AG04450 (cell line): ENCODE measurements at places on chromosomes 16 and 17.

- no peak for DNase-seq
Measured at GRCh38 chr16:2467528-2468232, 3.4 kb upstream of the NTN3 start.

- DNase-seq, result no peak
Measured at GRCh38 chr17:6096201-6097004, 26.2 kb downstream of the WSCD1 start.

DNA sequence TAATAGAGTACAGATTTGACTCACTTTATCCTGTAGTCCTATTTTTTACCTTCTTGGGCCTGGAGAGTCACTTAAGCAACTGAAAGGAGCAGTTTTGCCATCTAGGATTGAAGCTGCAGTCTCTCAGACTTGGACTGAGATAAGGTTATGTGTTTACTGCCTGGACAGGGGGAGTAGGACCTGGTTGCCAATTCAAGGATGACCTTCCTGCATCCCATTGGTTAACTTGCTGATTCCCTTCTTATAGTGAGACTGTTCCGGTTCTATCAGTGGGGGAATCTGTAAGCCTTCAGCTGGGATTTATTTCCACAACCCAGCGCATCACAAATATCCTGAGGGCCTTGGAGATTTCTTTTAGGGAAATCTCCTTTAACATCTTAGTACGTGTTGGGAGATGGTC, 2.9 kb downstream of the UBN1 start:
- no peak for DNase-seq

GRCh38 chr17:6894206-6894528, 62.6 kb upstream of the TEKT1 start:
- DNase-seq, result no peak

DNA sequence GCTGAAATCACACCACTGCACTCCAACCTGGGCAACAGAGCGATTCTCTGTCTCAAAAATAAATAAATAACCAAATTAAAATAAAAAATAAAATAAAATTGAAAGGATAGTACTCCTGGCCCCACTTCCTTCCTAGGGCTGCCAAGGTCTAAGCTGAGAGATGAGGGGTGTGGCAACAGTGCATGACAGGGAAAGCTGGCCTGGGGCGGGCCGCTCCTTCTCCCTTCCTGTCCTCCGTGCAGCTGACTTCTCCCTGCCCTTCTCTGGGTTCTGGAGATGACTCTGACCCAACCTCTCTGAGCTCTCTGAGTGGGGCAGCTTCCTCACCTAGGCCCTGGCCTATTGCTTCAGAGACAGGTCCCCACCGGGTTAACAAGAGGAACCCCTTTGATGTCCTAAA, 8.7 kb upstream of the SLC25A39 start:
- DNase-seq, result no peak

DNA sequence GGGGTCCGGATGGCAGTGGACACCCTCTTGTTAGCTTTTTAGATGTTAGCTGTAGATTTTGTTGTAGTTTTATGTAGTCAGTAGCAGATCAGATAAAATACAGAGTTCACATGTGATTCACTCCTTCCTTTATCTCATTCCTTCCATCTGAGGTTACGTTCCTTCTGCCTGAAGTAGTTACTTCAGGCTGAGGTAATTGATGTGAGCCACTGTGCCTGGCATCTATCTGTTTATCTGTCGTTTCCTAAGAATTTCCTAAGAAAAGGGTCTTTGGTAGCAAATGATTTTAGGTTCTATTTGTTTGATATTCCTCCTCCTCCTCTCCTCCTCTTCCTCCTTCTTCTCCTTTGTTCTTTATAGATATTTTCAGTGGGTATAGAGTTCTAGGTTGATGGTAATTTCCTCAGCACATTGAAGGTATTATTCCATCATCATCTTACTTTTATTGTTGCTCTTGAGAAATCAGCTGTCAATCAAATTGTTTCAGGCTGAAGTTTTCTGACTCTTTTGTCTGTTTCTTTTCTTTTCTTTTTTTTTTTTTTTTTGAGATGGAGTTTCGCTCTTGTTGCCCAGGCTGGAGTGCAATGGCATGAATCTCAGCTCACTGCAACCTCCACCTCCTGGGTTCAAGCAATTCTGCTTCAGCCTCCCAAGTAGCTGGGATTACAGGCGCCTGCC, 29.6 kb upstream of the FBXO47 start:
- no peak for DNase-seq

GRCh38 chr17:15261258-15261801, 3.8 kb downstream of the PMP22 start:
- no peak for DNase-seq

GRCh38 chr17:77722366-77722765, 236.1 kb upstream of the TNRC6C start:
- no peak for DNase-seq

DNA sequence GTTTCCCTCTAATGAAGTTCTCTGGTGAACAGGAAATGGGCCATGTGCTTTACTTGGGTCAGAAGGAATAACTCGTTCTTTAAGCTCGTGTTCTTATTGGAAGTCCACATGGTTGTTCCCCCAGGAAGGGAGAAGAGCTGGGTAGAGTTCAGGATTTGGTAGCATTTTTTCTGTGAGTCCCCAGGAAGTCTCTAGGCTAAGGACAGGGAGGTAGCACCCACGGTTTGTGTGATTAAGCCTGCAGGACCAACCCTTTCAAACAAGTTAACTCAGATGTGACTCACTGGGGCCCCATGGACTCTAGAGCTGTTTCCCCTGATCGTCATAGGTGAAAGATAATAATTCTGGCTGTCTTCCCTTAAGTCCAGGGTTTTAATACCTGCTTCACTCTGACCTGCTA, 16.4 kb downstream of the SAP30BP start:
- DNase-seq, result no peak

- DNase-seq, result peak; percentile 49
Measured at GRCh38 chr16:67872631-67873434, at the start of gene EDC4. EDC4 (plus strand) TSS chr16:67873052; CDS start chr16:67873262, 210 bp downstream.

GRCh38 chr17:5110816-5111215, 862 bp downstream of the ZNF232 start:
- no peak for DNase-seq

DNA sequence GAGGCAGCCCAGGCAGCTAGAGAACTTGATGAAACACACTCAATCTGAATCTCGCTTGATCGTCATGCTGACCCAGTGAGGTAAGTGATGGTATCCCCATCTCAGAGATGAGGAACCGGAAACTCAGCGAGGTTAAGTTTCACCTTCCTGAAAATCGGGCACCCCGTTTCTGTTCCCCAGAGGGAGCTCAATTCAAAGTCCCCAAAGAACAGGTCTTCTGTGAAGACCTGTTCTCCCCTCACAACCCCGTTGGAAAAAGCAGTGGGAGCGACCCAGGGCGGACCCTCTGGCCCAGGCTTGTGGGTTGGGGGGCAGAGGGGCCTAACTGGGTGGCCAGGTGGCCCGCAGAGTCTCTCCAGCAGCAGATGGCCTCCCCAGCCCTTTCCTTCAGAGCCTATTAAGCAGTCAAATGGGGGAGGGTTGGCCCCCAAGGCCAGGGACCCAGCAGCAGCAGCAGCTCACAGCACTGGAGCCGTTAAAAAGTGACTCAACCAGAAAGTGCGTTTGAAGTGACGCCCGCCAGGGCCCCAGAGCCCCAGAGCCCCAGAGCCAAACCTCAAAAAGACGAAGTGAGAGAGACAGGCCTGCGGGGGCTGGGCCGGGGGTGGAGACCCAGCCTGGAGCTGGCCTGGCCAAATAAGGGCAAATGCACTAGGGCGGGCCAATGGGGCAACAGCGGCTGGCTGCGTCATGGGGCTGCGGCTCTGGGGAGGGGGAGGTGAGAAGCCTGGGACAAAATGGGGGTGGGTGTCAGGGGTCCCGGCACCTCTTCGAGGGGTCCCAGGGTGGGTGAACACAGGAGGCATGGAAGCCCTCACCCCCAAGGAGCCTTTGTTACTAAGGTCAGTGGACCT, 9.2 kb upstream of the TSPOAP1 start:
- peak; percentile 88 for DNase-seq
